T follicular helper cell (primary cell): ENCODE measurements at places on chromosomes 16 and 17.

GRCh38 chr17:51734462-51734861 lies 424.1 kb downstream of the CA10 start:
- no peak for DNase-seq

DNA sequence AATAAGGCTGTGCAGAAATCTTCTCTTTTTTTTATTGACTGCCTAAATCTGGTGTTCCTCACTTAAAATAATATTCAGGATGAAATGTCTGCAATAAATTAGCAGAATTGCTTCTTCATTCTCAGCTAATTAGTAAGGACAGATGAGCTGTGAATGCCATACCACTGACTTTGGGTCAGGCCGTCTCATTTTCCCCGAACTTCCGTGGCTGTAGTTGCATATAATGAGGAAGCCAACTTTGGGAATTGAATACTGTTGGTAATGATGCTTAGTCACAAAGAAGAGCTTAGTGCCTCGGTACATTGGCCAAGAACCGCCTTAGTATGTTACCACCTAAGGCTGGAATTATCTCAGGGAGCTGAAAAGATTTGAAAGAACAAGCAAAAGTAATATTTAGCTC lies 47.6 kb downstream of the NUP93 start:
- DNase-seq, result no peak

DNA sequence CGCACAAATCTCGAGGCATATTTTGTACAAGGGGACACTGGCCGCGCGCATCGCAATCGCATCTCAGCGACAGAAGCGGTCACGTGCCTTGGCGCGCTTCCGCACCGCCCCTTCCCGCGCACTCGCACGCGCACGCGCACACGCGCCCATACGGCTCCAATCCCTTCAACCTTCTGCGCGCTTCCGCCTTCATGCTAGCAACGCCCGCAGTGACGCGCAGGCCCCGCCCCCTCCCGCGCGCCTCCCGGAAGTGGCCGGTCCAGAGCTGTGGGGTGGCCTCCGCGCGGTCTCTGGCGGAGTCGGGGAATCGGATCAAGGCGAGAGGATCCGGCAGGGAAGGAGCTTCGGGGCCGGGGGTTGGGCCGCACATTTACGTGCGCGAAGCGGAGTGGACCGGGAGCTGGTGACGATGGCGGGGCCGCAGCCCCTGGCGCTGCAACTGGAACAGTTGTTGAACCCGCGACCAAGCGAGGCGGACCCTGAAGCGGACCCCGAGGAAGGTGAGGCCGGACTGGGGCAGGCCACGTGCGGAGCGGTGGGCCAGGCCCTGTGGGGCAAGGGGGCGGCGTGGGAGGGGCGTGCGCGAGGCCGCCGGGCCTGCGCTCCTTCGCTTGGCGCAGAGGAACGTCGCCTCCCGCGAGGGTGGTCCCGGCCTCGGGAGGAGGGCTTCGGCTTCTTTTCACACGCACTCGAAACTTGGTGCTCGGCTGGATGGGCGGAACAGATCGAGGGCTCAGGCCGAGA lies at the start of gene AATF:
Gene AATF (plus strand): TSS at position 238 of the 744 bp plus-strand sequence. CDS start 172 bp downstream, at position 410.
- DNase-seq, result peak; percentile 92

- no peak for DNase-seq
Observed at GRCh38 chr17:65931246-65932149, 260.4 kb downstream of the CEP112 start.

- DNase-seq, result no peak
Observed at GRCh38 chr16:54204756-54205155, 81.8 kb downstream of the IRX3 start.

DNA sequence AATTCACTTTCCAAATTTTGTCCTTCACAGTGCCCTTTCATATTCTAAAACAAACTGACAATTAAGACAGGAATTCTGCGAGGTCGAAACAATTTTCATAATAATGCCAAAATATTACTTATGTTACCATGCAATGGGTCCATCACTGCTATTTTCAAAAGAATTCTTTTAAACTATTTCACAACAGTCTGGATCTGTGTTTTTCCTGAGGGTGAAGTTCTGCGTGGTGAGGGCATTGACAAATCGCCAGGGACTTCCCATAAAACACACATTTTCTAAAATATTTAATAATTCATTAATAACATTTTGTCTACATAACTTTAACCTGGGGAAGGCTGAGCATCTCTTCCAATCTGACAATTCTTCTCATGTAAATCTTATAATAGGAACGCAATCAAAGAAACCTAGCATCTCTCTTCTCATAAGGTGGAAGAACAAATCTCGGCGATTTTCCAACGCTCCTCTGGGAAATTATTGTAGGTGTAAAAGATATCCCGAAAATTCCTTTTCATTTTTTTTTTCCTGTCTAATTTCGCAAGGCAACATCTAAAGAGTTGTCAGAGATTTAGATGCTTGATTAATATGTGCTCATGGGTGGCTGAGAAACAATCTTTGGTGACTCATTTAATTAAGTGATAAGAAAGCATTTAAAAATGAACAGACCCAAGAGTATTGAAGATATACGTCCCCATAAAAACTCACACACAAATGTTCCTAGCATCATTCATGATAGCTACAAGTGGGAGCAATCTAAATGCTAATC lies 41.5 kb downstream of the CALB2 start:
- DNase-seq, result no peak

DNA sequence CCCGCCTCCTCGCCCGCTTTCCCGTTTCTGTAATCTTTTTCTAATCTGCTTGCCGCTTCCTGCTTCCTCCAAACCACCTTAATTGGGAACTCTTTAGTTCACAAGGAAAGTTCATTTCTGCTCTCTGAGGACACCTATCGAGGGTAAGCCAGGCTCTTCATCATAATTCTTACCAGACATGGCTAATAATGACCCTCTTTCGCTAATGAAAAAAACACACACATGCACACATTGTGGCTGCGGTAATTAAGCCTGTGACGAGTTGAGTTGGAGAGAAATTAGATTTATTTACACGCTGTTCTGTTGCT lies 100.6 kb downstream of the ZNF423 start:
- no peak for DNase-seq

GRCh38 chr16:2167068-2167638 lies 11.6 kb downstream of the TRAF7 start:
- no peak for DNase-seq

DNA sequence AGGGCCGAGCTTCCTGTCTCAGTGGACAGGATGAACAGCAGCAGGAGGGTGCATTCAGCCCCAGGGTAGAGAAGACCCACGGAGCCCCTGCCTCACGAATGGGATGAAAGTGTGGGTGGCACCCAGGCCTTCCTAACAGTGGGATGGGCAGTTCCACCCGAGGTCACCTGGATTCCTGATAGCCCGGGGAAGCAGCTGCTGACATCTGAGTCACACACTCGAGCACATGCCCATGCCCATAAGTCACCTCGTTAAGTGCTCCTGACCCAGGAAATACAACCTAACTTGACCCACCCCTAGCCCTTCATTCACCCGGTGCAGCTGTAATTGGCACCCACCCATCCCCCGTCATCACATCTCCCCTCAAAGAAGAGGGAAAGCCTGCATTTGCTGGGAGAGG lies 85.3 kb upstream of the FOXF1 start:
- no peak for DNase-seq

- DNase-seq, result peak; percentile 40
Observed at GRCh38 chr16:1378804-1379303, 27.1 kb downstream of the GNPTG start.

GRCh38 chr16:72791786-72792185 lies 256.1 kb downstream of the ZFHX3 start:
- DNase-seq, result no peak

DNA sequence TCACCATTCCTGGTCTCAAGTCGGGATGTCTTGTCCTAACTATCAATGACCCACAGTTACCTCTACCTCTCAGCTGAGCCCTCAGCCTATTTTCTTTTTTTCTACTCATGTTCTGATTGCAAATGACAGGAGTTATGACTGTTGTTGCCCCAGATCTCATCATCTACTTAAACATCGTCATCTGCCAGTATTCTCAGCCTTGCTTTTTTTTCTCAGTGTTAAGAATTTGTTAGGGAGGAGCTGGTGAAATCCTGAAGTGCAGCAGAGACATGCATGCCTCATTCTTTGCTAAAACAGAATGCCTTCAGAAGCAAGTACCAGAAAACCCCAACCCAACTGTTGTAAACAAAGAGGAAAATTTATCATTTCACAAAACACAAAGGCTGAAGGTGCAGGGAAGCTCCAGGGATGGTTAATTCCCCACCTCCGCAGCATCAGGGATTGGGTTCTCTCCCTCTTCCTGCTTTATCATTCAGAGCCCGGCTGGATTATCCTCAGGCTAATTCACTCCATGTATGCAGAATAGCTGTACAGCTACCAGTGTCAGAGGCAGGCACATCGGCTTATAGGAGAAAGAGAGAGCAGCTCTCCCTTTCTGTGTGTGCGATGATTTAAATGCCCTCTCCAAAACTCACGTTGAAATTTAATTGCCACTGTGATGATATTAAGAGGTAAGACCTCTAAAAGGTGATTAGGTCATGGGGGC lies 540.8 kb upstream of the HSBP1 start:
- DNase-seq, result no peak

- DNase-seq, result no peak
Observed at GRCh38 chr16:28283173-28283572, 9.2 kb upstream of the SBK1 start.

DNA sequence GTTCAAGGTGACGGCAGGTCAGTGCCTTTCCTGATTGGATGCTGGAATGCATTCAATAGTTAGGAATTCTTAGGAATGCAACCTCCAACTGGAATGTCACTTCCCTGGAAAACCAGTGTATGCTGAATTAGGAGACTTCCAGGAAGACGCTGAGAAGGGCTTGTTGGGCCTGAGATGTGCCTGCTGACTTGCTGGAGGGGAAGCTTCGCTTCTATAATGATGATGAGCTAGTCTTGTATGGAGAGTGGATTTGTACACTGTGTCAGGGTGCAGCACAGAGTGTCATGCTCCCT lies 45.6 kb downstream of the SMPD3 start:
- DNase-seq, result no peak

DNA sequence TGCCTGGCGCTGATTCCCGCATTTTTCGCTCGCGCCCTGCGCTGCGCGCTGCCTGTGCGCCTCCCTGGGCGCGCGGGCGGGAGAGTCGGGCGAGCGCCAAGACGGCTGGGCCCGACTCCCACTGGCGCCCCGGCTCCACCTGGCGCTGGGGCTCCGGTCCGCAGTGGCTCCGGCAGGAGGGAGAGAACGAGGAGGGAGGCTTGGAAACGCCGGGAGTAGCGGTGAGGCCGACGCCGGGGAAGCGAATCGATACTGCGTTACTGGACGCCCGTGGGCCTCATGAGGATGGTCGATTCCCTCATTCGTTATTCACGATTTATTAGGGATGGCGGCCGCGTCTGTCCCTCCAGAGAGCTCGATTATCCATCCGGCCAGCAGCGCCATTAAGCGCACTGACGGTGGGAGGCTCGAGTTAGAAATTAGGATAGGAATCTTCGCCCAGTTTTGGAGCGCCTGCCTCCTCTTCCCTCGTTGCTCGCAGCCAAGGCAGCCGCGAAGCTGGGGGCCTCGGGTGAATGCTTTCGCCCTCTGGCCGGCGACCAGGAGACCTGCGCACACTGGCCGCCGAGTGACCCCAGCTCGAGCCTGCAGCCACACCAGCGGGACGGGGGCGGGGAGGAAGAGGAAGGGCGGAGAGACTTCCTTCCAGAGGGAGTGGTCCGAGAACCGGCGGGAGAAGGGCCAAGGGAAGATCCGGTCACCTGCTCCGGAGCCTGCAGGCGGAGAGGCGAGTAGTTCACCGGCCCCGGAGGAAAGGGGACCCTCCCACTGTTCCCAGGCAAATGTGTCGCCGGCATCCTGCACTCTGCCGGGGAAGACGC lies 1.3 kb upstream of the PCGF2 start:
- no peak for DNase-seq

DNA sequence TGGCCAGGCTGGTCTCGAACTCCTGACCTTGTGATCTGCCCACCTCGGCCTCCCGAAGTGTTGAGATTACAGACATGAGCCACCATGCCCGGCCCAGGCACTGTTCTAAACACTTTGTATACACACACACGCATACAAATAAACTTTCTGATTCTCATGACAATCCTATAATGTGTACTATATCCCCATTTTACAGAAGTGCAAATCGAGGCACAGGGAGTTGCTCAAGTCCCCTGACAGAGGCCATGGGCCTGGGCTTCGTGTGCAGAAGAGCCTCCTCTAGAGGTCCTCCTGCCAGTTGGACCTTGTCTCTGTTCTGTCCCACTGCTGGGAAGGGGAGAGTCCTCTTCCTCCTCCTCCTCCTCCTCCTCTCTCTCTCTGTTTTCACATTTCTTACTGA lies 9.9 kb upstream of the GPRC5B start:
- no peak for DNase-seq

GRCh38 chr17:78506454-78507309 lies 70.5 kb downstream of the DNAH17 start:
- DNase-seq, result no peak

- no peak for DNase-seq
Observed at GRCh38 chr17:78267253-78268073, 36.0 kb downstream of the TMEM235 start.

GRCh38 chr17:3894911-3895343 lies 2.1 kb upstream of the CAMKK1 start:
- DNase-seq, result no peak

GRCh38 chr16:85908444-85908843 lies 9.5 kb downstream of the IRF8 start:
- DNase-seq, result no peak

DNA sequence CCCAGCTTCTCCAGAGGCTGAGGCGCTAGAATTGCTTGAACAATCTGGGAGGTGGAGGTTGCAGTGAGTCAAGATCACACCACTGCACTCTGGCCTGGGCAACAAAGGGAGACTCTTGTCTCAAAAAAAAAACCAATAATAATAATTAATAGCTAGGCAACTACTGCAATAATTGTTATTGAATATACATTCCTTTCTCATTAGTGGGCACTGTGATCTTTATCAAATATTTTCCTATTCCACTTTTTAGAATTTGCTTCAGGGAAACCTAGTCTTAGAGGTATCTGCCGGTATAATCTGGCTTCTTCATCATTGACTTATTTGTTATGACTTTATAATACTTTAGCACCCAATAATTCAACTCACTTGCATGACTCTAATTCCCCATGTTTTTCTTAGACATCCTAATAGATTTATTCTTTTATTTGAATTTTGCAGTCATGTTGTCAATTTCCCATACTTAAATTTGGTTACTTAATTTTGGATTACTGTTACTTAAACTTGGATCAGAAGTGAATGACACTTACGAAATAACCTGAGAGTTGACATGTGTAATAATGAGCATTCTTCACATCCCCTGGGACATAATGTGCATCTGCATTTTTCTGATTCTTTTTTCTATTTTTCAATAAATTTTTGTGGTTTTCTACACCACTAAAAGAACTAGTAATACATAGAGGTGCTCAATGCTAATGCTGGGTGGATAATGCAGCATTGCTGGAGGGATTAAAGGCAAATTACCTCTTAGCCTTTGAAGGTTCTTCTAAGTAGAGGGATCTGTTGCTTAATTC lies 25.0 kb upstream of the KCNJ16 start:
- DNase-seq, result no peak

DNA sequence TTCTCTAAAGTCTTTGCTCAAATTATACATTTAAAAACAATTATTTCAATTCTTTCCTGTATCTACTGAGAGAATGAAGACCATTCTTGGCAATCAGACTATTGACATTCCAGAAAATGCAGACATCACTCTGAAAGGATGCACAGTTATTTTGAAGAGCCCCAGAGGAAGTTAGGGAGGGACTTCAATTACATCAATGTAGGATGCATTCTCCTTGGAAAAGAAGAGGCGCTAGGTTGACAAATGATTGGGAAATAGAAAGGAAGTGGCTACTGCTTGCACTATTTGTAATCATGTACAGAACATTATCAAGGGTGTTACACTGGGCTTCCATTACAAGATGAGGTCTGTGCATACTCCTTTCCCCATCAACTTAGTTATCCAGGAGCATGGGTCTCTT lies 74.3 kb downstream of the SSH2 start:
- DNase-seq, result no peak
